ENCODE measurements at places on chromosomes 11 and 22.

DNA sequence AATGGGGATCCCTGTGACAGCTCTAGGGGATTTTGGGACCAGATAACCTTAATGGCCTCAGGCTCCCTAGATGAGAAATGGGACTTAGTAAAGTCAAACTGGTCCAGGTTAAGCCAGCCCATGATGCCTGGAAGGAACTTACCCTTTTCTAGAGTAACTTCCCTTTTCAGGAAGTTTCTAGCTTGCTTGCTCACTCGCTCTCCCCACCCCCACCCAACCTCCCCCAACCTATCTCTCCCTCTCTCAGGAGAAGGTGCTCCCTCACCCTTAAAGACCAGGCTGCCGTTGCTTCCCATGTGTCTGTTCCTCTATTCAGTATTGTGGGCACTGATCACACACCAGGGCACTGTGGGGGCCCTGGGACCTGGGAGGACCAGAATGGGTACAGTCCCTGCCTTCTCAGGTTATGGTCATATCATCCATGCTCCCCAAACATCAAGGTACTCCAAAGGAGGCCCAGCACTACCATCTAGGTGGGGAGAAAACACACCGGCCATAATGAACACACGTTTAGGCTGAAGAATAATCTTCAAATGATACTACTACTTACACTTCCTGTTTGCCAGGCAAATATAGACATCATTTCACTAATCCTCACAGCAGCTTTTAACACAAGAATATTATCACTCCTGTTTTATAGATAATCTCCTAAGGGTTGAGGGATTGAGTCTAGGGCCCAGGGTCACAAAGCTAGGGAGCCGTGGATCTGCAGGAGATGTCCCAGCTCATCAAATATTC is 18.2 kb downstream of the KCNQ1OT1 start:
- DNase-seq: no peak

- no peak for DNase-seq
Measured at GRCh38 chr11:789943-790342, at the start of gene CEND1. Gene CEND1, minus strand, starts transcription at chr11:790090. Its CDS starts 1,514 bp downstream, at chr11:788576.

DNA sequence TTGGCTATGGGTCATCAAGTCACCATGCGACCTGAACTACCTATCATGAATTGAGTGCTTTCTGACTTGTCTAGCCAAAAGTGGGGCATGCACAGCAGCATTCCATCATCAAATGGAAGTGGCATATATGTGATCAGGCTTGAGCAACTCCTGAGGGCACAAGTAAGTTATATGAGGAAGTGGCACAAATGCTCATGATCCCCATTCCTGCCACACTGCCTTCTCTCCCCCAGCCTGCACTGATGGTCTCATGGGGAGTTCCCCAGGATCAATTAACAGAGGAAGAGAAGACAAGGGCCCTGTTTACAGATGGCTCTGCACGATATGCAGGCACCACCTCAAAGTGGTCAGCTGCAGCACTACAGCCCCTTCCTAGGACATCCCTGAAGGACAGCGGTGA is 21.8 kb downstream of the MS4A4E start:
- DNase-seq: no peak

GRCh38 chr11:133530501-133530835 is 1.8 kb downstream of the OPCML start:
- no peak for DNase-seq

DNA sequence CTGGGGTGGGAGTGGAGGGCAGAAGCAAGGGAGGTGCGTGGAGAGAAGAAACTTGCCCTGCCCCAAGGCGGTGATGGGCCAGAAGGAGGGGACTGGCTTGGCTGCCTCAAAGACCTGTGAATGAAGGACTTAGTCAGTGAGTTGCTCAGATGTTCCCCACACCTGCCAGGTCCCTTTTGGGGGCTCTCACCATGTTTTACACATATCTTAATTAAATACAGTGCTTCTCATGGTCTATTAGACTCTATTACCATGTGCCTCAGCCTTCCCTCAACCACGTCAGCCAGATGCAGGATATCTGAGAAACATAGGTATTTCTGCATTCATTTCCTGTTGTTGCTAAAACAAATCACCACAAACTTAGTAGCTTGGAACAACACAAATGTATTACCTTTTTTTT is 429.5 kb downstream of the BUD13 start:
- no peak for DNase-seq

GRCh38 chr22:42283278-42284201 is 13.1 kb upstream of the TCF20 start:
- DNase-seq: peak; percentile 75

DNA sequence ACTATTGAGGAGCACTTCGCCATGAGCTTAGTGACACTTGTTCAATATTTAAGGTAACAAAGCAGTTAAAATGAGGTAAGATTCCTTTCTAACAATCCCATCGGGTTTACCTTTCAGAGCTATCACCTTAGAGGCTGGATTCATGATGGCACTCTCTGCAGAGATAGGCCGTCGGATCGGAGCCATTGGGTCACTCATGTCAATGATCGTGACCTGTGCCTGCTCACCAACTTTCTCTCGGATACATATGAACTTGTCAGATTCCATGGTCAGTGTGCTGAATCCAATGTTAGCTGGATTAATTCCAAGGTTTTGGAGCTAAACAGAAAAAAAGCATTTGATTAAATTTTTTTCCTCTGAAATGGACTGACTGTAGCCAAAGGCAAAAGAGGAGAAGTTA is 16.0 kb downstream of the CLTCL1 start:
- DNase-seq: no peak

DNA sequence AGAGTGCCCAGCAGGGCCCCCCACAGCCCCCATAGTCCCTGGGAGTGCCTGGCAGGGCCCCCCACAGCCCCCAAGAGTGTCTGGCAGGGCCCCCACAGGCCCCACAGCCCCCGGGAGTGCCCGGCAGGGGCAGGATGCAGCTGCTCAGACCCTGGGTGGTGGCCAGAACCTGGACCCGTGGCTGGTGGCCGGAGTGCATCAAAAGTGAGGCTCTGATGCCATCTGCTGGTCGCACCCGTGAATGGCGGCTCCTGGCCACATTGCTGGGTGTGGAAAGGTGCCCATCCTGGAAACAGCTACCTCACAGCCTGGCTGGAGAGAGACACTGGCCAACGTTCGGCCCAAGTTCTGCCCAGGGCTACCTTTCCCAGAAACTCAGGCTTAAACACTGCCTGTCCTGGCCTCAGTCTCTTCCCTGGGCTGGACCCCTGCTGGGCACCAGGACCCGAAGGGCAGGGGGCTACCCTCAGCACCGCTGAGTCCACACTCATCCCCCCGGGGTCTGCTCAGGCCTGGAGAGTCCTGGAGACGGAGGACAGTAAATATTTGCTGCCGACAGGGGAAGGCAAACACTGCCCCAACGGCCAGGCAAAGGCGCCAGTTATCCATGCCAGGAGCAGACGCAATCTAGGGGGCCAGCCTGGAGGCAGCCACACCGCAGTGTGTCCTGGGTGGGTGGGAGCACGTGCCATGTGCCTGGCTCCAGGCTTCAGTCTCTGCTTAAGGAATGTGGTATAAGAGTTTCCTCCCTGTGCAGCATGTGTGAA is 4.4 kb downstream of the INS start:
- peak; percentile 98 for DNase-seq

DNA sequence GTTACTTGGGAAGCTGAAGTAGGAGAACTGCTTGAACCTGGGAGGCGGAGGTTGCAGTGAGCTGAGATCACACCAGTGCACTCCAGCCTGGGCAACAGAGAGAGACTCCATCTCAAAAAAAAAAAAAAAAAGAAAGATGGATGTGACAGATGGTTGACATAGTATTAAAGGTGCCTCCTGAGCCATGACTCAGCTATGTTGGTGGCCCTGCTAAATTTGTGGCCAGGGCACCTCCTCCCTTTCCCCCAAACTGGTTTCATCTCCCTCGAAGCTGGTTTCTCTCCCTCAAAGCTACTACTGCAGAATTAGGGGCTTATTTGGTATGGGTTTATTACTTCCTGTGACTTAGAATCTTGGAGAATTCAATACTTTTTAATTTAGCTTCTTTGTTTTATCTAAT is 31.5 kb downstream of the SDHD start:
- no peak for DNase-seq

- no peak for DNase-seq
Measured at GRCh38 chr11:115338476-115338875, 165.7 kb downstream of the CADM1 start.

DNA sequence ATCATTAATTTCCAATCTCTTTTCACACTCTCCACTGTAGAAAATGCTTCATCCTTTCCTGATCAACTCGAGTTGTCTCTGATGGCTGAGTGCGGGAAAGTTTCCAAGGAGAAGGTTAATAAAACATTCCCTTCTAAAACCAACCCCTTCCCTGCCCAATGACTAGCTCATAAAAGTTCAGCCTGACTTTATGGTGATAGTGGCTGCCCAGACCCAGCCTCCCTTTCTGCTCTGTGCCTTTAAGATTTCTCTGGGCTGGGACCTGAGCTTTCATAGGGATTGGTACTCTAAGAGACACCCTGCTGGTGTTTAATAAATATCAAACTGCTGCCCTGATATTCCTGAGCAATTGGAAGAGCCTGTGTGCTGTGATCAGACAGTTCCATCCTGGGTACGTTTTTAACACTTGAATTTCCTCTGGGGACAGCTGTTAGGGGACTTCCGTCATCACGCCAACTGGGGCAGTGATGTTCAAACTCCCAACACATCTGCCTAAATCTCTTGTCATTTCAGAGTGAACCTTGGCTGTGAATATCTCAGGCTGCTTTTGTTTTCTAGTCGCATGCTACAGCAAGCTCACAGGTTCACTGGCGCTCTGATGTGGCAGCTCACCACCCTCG is 195.0 kb upstream of the KIRREL3 start:
- no peak for DNase-seq

DNA sequence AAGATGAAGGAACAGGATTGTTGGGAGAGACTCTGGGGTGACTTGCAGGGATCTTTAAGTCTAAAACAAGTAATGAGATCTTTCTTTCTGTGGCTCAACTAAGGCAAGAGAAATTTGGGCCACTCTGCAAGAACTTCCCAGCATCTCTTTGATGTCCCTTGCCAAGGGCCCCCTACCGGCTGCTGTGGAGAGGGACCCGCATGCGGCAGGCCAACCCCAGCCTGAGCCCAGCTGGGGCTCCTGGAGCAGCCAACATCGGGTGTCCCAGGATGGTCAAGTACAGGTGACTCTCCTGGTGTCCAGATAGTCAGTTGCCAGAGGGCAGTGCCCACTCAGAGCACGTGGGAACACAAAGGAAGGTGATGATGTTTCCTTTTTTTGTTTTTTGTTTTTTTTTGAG is 363.2 kb downstream of the TBC1D22A start:
- DNase-seq: peak; percentile 65

- peak; percentile 16 for DNase-seq
Measured at GRCh38 chr11:95849087-95849825, 59.0 kb downstream of the CEP57 start.

DNA sequence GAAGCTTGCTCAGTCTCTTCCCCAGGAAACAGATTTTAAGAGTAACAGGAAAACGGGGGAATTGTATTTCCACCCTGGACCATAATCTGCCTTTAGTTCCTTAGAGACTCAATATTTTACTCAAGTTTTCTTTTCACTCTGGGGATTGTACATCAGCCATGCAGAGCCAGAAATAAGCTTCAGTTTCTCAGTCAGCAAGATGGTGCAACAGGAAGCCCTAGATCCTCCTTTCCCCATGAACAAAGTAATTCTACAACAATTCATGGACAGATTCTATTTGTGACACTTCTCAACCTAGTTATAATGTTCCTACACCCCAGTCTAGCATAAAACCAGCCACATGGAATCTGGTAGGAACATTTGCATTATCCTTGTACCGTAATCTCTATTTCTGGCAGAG is 24.7 kb downstream of the OR8B2 start:
- DNase-seq: no peak

DNA sequence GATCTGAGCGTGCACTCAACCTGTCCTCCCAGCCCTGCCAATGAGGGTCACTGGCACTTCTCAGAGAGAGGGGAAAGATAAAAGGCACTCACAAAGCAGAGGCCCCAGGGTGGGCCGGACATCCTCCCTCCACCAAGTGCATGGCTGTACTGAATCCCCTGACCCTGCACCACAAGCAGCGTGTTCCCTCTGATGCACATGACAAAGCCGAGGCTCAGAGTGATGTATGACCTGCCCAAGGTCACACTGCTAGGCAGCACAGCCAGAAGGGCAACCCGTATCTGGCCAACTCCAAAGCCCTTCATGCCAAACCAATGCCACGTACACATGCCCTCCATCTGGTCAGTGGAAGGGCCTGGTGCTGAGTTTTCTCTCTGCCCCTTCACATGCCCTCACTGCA is 22.1 kb downstream of the SPATA19 start:
- DNase-seq: no peak

GRCh38 chr11:72962084-72962483 is 147.9 kb downstream of the ATG16L2 start:
- DNase-seq: no peak

DNA sequence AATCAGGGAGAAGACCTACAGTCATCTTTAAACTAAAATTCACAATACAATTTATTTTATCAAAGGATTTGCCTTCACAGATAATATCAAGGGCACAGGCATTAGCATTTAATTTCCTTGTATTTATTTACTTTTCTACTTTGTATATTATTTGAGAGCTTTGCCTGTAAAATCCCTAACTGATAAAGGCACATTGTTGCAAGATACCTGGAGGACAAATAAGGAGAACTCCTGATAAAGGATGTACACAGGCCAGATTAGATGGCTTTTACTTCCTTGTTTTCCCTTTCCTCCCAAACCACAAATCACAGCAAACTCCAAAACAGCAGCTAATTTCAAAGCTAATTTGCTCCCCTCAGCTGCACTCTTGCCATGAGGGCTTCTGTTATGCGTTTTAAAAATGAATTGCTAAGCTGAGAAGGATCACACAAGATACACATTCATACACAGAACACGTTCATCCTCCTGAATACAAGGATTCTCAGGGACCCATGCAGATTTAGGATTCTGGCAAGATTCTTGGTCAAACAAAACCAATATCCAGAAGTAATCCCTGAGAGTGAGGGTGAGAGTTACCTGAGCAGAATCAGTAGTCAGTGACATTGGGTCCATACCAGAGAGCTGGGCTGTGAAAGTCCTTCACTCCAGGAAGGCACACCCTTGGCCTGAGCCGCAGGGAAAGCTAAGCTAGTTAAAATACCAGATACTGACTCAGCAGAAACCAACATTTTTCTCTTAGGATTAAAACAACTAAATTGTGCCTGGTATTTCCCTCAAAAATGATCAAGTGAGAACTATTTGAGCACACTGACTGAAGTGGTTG is 100.3 kb upstream of the CLPB start:
- no peak for DNase-seq

DNA sequence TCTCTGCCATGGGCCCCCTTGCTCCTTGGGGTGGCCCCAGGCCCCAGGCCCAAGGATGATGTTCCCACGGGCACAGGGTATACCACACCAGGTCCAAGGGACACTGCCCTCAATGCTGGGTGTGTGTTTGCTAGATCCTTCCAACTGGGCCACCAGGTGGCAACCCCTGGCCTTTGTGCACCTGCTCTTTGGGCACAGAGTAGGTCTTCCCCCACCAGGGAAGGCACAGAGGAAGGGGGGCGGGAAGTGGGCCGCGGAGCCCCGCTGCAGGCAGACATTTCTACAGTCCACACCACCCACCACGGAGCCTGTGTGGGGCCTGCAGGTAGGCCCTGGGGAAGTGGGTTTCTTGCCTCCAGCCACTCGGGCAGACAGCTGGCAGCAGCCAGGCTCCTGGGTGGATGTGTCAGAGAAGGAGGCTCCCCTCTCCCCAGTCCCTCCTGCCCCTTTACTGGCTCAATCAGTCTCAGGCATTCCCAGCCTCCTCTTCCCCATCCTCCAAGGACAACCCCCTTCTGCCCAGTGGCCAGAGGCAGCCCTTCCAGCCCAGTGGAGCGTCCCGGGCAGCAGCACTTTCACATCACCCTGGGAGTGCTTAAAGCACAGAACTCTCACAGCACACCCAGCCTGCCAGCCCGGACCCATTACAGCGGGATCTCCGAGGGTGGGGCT is 21.6 kb downstream of the MAFF start:
- DNase-seq: no peak
